Fibroblast of skin of right biceps (primary cell): ENCODE measurements at places on chromosomes 4 and X.

GRCh38 chr4:61817071-61817470 lies 616.9 kb downstream of the ADGRL3 start:
- DNase-seq: no peak

DNA sequence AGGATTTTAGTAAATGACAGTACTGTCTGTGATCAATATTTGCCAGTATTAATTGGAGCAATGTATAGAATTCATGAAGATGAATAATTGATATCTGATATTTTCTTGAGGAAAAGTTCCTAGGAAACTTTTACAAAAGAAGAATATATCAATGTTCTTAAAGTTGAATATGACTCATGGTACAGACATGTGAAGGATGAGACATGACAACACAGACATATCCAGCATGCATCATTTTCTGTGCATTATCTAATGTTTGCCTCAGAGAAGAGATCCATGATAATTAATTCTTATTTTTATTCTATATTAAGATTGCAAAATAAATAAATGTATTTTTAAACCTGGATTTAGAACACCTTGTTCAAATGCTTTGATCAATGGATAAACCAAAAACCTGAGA lies 452.9 kb upstream of the EPHA5 start:
- peak; percentile 11 for DNase-seq

GRCh38 chrX:16839852-16840460 lies 30.2 kb downstream of the RBBP7 start:
- DNase-seq: peak; percentile 76

DNA sequence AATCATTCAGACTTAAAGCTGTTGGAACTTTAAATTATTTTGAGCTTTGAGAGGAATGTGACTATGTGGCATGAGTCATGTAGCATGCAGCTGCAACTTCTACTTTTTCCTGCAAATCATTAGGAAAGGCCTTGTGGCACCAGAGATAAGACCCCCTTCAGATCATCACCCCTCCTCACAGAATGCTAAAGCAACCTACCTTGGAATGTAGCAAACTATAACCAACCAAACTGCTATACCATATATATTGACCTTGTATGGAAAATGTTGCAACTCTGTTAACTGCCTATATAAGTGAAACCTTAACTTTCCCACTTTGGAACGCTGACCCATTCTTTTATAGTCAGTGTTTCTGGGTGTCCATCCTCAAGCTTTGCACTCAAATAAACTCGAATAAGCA lies 32.0 kb downstream of the ATXN3L start:
- DNase-seq: peak; percentile 92

GRCh38 chrX:13001097-13001496 lies 26.2 kb downstream of the TMSB4X start:
- no peak for DNase-seq

DNA sequence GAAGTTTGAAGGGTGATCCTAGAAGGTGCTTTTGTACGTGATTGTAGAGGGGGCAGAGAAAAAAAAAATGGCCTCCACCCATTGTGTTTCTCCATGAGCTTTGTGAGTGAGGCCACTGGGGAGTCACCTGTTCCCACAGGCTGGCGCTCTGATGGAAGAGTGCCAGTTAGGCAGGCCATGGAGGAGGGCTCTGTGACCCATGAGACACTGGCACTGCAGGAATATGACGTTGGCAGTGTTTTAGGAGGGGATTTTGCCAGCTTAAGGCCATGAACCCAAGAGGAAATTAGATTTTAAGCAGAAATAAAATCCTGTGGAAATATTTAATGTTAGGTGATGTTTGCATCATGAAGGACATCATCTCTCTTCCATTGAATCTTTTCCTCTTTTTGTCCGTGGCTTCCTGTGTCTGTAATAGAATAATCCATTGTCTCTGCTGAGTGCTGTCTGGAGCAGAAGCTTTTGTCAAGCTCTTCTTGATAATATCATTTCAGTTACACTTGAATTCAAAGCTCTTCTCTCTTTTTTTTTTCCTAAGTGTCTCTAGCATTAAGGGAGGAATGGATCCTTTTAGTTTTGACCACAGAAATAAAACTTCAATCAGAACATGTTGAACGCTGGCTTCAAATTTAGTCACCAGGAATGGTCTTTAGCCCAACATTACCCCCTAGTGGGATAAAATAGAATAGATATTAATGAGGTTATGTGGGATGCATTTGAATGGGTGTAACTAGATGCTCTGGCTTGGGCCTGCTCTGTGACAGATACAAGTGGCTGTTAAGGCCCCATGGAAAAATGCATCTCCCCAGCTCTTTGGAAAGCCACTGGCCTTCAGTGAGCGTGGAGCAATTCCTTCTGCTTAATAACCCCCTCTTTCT lies 41.0 kb upstream of the UCP1 start:
- peak; percentile 48 for DNase-seq

DNA sequence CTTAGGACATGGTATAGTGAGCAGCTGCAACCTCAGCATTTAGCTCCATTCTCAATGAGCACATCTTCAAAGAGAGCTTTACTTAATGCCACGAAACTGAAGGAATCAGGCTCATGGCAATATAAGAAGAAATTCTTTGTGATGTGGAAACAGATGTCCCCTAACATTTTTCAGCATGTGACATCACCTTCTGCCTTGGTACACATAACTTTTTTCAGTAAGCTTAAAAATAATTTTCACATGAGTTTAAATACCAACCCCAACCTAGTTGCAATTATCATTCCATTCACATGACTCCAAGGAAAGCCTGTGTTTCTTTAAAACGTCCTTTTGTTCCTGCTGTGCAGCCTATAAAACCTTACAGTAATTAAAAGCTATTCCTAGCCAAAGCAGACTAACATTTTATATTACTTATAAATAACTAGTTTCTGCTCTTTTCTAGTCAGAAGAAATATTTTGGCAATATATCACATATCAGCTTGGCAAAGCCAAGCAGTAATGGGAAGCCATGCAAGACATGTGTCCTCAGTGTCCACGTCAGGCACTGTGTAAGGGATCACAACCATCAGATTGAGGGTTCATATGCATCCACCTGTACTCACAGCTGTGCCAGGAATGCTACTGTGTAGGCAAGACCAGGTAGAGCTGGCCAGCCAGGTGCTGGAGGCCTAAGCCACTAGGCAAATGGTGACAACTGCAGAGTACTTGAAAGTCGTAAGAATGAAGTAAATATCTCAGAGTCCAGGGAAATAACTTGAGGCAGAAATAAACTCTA lies 466.6 kb downstream of the INPP4B start:
- DNase-seq: peak; percentile 96

GRCh38 chrX:69027181-69028005 lies 137.9 kb downstream of the PJA1 start:
- peak; percentile 71 for DNase-seq

- peak; percentile 43 for DNase-seq
Observed at GRCh38 chr4:25509646-25510045, 132.6 kb downstream of the ANAPC4 start.

GRCh38 chrX:119069762-119070161 lies 3.0 kb upstream of the CT47C1 start:
- no peak for DNase-seq

DNA sequence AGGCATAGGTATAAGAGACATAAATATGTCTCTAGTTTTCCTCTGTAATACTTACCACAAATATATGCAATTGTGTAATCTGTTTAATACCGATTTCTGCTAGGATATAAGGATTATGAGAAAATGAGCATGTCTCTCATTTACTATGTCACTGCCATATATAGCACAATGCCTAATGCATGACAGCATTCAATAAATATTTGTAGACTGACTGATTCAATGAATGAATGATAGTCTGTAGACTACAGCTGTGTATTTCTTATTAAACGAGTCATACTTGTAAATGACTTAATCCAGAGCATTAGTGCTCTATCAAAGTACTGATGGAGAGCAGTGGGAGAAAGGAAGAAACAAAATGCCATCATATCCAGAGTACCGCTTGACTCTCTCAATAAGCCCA lies 175.6 kb downstream of the PPP3CA start:
- peak; percentile 73 for DNase-seq

DNA sequence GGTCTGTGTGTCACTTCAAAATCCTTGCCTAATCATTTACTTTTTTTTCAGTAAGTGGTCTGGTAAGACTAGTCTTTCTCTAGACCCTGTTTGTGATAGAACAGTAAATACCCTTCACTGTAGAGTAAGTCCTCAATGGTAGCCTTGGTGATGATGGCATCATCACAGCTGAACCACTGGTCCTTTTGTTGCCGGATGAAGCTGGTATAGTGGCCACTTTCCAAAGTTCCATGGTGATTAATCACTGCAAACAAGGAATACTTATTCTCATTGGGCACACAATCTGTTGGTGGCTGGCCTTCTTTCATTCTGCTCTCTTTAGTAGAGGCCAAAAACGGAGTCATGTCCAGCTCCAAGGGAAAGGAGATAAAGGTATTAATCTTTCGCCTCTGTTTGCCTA lies 2.9 kb downstream of the USP51 start:
- DNase-seq: peak; percentile 5

GRCh38 chr4:6372649-6373525 lies 99.5 kb downstream of the PPP2R2C start:
- peak; percentile 14 for DNase-seq

- no peak for DNase-seq
Observed at GRCh38 chrX:84259868-84260267, 71.9 kb upstream of the RPS6KA6 start.

DNA sequence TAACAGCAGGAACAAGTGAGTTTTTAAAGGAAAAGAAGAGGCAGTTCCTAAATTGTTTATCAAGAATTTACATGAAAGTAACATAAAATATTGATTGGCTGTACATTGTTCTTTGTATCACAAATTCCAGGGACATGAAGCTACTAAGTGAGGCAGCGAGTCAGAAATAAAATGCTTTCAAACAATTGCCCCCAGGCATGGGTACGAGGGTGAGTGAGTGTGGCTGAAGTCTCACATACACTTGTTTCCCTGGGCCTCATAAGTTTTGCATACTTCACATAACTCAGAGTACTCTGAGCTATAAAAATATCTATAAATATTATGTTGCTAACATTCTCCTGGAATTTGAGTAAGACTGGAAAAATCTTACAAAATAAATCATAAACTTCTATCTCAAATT lies 511.6 kb upstream of the PRKX start:
- no peak for DNase-seq

GRCh38 chr4:181143250-181143854 lies 1099.8 kb upstream of the TENM3 start:
- DNase-seq: peak; percentile 71

- DNase-seq: no peak
Observed at GRCh38 chrX:146064156-146064555, 246.5 kb downstream of the SLITRK2 start.

GRCh38 chr4:144202081-144202480 lies 61.6 kb upstream of the GYPA start:
- DNase-seq: no peak

- no peak for DNase-seq
Observed at GRCh38 chr4:48853604-48854394, 22.9 kb downstream of the OCIAD1 start.

GRCh38 chr4:39528061-39528465 lies 824 bp upstream of the UGDH start:
- DNase-seq: no peak

- no peak for DNase-seq
Observed at GRCh38 chr4:185869427-185869826, 57.4 kb upstream of the SORBS2 start.

DNA sequence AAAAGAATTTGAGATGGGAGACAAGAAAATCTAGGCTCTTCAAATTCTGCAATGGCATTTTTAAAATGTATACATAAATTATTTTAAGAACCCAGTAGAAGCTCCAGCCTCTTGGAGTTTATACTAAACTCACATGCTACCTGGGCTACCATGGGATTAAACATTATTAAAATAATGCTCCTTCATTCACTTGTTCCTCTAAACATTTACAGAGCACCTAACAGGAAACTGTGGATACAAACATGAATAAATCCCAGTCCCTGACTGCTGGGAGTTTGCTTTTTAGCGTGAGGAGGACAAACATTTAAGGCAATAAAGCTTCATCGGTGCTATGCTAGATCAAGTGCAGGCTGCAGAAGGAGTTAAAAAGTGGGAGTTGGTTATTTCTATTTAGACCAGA lies 5.4 kb upstream of the SPP1 start:
- DNase-seq: no peak

DNA sequence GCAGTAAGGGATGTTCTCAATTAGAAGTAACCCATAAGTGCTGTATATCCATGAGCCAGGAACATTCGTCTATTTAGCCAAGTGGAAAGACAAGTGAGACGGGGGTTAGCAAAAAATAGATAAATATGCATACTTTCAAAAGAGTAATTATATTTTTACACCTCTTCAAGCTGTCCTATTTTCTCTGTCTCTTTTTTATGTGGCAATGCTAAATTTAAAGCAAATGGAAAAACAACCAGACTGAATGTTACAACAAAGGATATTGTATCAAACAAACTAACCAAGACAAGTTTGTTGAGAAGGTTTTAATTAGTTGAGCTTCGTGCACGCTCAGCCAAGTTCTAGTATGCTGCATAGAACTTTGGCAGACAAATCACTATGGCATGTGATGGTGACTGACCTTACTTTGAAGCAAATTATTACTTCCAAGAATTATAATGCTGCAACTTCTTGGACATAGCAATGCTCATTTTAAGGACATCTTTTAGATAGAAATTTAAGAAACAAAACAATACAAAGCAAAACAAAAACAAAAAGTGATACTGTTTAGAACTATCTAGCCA lies 61.4 kb upstream of the TMEM150C start:
- DNase-seq: no peak

GRCh38 chrX:21132686-21133393 lies 241.4 kb upstream of the CNKSR2 start:
- peak; percentile 3 for DNase-seq

- no peak for DNase-seq
Observed at GRCh38 chrX:39595977-39596376, 501.8 kb downstream of the BCOR start.

DNA sequence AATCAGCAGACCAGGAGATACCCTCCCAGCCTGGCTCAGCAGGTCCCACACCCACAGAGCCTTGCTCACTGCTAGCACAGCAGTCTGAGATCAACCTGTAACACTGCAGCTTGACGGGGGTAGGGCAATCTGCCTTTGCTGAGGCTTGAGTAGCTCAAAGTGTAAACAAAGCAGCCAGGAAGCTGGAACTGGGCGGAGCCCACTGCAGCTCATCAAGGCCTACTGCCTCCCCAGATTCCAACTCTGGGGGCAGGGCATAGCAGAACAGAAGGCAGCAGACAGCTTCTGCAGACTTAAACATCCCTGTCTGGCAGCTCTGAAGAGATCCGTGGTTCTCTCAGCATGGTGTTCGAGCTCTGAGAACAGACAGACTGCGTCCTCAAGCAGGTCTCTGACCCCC lies 15.1 kb upstream of the GABRA2 start:
- no peak for DNase-seq

DNA sequence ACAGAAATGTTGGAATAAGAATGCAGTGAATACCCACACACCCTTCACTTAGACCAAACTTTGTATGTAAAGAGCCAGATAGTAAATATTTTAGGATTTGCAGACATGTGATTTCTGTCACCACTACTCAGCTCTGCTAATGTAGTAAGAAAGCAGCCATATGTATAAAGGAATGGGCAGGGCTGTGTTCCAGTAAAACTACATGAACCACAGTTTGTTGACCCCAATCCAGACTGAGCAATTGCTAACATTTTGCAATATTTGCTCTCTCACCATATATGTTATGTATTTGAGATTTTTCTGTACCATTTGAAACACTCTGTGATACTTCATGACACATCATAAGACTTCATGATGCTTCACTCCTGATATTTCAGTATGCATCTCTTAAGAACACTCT lies 32.0 kb upstream of the TBC1D1 start:
- no peak for DNase-seq
